ENCODE measurements at places on chromosomes 12 and 14.

- ATAC-seq, result no peak
Measured at GRCh38 chr14:93752980-93753561, 35.2 kb downstream of the PRIMA1 start.

- peak; percentile 48 for ATAC-seq
Measured at GRCh38 chr14:105473677-105474482, 741 bp upstream of the CRIP2 start.

GRCh38 chr12:100652488-100652887, 79.0 kb downstream of the GAS2L3 start:
- ATAC-seq, result no peak

GRCh38 chr14:53875324-53875897, 81.2 kb downstream of the BMP4 start:
- ATAC-seq, result no peak

- ATAC-seq, result no peak
Measured at GRCh38 chr12:63224396-63224795, 73.4 kb upstream of the AVPR1A start.

GRCh38 chr14:90534091-90534837, 137.4 kb downstream of the CALM1 start:
- no peak for ATAC-seq

DNA sequence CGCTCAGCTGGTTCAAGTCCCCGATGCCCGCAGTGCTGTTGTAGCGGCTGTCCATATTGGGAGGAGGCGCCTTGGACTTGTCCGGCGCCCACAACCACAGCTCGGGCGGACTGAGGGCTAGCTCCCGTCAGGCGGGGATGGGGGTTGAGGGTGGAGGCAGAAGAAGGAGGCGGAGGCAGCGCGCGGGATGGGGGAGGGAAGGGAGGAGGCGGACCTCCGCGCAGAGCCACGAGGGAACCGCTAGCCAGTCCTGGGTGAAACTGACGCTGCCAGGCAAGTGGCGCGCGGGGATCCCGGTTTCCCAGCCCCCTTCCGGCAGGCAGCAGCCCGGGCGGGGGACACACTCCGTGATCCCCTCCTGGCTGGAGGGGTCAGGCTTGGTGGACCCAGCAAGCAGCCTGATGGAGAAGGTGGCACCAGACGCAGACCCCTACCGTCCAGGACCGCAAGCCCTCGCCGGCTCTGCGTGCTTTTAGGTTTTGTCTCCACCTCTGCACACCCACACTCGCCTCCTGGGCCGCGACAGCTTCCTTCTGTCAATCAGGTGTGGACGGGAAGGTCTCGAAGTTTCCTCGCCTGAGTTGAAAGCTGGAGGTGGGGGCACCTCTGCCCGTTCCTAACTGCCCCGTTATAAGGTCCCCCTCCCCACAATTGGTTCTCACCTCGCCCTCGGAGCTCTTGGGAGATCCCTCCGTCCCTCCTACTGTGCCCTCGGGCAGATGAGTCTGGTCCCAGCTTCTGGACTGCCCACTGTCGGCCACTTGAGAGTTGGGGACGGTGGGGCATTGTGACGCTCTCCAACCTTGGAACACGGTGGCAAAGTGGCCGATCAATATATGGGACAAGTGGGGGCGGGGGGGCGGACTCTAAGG, at the start of gene CPNE8:
CPNE8 (minus strand) TSS at position 112 of the 872 bp plus-strand sequence; CDS start at position 55, 57 bp downstream.
- peak; percentile 80 for ATAC-seq

DNA sequence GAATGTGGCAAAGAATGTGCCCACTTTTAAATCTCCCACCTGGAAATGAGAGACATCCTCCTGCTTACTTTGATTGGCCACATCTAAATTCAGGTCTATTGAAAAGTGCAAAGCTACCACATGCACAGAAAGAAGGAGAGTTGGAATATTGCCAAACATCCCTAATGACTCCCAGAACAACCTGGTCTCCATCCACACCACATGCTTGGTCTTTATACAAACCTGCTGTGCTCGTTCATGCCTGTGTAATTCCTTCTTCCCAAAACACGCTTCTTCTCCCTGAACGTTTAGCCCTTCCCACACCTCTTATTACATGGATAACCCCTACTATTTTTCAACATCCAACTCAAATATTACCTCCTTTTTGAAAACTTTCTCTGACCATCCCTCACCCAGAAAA, 66.2 kb upstream of the BCL2L14 start:
- ATAC-seq, result no peak

DNA sequence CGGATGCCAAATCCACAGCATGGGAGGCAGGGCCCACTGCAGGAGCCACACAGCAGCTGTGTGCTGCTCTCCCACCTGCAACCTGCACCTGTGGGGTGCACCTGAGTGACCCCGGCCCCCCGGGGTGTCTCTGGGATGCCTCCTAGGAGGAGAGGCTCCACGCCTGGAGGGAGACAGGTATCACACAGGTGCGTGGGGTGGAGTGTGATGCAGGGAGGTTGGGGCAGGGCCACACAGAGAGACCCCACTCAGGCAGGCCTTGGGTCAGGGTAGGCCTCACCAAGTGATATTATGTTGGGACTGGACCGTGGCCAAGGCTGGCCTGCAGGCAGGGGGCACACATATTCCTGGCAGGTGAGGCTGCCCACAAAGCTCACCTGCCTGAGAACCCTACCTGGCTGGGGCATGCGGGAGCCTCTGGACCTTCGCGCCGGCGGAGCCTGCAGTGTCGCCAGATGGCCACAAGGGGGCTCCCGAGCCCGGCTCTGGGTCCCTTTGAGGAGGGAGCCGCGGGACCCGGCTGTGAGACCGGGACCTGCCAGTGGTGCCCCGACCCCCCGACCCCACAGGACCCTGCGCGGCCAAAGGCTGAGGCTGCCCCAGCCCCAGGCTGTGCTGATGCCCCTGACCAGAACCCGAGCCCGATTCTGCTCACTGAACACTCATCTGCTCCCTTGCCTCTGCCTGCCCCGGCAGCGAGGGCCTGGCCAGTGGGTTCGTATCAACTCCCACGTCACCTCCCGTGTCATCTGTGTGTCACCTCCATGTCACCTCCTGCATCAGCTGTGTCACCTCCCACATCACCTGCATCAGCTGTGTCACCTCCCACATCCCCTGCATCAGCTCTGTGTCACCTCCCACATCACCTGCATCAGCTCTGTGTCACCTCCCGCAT, 11.4 kb downstream of the TMEM121 start:
- ATAC-seq, result peak; percentile 76

- peak; percentile 15 for ATAC-seq
Measured at GRCh38 chr14:48417715-48418500, 742.5 kb upstream of the MDGA2 start.

DNA sequence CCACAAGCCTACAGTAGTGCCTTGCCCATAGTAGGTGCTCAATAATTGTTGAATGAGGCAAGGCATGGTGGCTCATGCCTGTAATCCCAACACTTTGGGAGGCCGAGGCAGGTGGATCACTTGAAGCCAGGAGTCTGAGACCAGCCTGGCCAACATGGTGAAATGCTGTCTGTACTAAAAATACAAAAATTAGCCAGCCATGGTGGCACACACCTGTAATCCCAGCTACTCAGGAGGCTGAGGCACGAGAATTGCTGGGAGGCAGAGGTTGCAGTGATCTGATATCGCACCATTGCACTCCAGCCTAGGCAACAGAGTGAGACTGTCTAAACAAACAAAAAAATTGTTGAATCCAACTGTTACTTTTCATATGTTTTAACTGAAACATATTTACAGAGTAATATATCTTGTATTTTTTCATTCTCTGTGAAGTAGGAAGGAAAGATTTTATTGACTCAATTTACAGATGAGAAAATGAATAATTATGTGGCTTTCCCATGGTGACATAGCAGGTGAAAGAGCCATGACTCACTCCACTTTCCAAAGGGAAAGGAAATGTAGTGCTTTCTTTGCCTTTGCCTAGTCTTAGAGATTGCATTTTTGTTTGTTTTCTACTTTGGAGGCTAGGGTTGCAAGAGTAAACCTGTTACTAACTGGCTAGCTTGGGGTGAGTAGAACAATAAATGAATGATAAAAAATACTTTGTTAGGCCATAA, 95.4 kb upstream of the SLC38A4 start:
- ATAC-seq, result peak; percentile 67

- no peak for ATAC-seq
Measured at GRCh38 chr12:64824130-64824499, 332 bp upstream of the TBC1D30 start.

- no peak for ATAC-seq
Measured at GRCh38 chr14:100674897-100675619, 51.6 kb upstream of the DLK1 start.

DNA sequence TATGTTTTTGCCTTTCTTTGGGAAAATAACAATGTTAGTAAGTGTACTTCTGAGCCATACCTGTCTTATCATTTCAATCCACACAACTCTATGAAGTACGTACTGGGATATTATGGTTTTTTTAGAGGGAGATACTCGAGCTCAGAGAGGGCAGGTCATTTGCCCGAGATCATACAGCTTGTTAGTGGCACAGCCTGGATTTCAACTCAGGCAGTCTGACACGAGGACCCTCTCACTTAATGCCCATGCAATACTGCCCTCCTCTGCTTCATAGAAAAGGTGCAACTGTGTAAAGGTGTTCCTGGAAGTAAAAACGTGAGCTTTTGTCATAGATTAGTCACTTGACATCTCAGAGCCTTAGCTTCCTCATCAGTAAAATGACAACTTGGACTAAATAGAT, 128.0 kb downstream of the NDUFA12 start:
- ATAC-seq, result peak; percentile 68

DNA sequence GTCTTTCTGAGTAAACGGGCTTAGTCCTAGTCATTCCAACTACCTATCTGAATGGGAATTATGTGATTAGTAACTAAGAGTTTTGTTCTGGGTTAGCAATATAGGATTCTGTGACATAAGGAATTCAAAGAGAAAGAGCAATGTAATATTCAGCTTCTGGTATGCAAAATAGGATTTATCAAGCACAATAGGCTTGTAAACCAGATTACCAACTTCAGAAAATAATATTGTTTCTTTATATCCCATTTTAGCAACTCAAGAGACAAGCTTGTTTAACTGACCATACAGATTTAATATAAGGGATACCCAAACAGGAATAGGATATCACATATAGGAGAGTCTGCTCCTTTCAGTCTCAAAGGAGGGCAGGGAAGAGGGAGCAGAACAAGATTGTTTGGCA, 240.9 kb downstream of the CEP128 start:
- no peak for ATAC-seq

- no peak for ATAC-seq
Measured at GRCh38 chr12:68377881-68378280, 45.7 kb upstream of the MDM1 start.

DNA sequence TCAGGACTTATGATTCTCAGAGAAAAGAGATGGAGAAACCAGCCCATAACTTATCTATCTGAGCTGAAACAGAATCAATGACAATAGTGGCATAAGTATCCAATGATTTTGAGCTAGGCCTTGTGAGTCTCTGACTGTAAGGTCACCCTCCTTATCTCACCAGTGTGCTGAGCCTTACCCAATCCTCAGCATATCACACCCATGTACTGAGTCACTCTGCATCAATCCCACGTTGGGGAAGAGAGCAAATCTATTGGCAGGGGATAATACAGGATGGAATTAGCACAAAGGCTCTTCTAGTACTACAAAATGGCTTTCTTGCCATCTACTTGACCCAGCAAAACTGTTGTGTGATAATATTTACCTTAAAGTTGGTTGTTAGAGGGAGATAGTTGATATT, 997.8 kb downstream of the NRXN3 start:
- no peak for ATAC-seq

DNA sequence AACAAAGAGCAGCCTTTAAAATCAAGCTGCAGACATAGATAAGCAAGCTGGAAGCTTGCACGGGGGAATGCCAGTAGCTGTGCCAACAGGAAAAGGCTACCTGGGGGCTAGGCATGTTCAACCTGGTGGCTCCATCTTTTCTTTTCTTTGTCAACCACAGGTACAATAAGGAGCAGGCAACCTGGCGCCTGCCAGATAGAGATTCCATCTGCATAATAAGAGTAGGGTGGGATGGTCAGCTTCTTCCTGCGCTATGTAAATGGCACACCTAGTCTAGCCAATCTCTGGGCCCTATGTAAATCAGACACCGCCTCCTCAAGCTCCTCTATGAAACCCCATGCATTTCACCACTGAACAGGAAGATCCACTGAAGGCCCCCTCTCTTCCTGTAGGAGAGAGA, 87.4 kb upstream of the PKP2 start:
- ATAC-seq, result no peak

GRCh38 chr14:92577321-92577742, 63.8 kb downstream of the RIN3 start:
- ATAC-seq, result no peak

DNA sequence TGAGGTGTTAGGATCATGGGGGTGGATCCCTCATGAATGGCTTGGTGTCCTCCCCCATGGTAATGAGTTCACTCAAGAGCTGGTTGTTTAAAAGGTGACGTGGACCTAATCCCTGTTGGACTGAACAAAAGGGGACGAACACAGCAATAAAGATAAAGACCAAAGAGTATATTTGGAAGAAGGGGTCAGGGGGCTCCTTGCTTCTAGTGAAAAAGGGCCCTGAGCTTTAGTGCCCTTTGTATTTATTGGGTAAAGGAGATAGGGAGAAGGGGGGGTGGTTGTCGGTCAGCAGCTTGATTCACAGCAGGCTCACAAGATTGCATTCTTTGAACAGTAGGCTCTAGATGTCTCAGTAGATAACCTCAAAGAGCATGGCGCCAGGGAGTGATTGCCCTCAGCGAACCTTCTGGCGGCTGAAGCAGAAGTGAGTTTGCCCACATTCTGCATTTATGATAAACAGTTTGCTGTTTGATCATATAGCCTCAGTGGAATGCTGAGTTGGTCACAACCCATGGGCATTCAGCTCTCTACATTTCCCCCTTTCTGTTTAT, 25.9 kb upstream of the MAPKAPK5 start:
- ATAC-seq, result no peak

GRCh38 chr14:50000380-50001150, 107.7 kb downstream of the ARF6 start:
- ATAC-seq, result peak; percentile 70

GRCh38 chr12:108309674-108310312, 29.3 kb downstream of the CMKLR1 start:
- no peak for ATAC-seq

DNA sequence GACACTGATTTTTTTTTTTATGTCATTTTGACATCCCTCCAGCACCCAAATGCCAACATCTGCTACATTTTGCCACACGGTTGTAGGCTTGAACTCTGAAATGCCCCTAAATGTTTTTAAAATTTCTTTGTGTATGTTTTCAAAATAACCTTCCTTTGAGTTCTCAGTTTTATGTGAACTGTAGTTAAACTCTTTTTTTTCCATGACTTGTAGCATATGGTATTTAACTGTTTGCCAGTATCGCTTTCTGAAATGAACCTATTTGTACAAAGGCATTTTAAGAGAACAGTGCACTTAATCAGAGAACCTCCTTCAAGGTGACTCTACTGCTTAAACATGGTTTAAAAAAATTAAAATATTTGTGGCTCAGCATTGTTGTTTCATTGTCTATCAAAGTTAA, 61.5 kb downstream of the PDE3A start:
- no peak for ATAC-seq

DNA sequence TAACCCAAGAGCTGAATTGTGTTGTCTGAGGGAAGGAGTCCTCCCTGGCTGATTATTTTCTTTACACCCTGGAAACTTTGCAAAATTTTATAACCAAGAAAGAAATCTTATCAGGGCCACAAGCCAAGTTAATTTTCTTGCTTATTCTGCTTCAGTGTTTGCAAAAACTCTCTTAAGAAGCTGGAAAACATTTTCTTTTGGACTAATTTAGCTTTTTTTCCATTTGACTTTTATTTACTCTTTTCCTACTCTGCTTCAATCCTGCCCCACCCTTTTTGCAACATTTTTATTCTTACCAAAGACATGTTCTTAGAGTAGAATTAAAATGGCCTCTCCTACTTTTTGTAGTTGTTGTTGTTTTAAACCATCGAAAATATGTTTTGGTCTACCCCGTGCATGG, 378.7 kb downstream of the ZFP36L1 start:
- no peak for ATAC-seq

Data from esophagus mucosa (tissue), 1 donor.